HEK293T (cell line): ENCODE measurements at places on chromosomes 3 and 15.

DNA sequence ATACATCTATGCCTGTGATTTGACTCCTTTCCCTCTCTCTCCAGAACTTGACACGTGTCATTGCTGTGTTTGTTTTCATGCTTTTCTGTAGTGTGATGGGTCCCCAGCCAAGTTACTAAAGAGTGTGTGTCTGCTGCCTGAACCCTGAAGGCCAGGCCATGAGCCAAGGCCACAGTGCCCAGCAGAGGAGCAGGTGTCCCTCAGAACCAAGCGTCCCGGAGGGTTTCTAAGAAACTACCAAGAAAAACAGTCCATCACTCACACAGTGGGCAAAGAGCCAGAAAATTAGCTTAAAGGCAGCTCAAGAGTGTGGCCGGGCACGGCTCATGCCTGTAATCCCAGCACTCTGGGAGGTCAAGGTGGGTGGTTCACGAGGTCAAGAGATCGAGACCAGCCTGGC is 35.2 kb downstream of the FBXO45 start:
- DNase-seq = no peak

DNA sequence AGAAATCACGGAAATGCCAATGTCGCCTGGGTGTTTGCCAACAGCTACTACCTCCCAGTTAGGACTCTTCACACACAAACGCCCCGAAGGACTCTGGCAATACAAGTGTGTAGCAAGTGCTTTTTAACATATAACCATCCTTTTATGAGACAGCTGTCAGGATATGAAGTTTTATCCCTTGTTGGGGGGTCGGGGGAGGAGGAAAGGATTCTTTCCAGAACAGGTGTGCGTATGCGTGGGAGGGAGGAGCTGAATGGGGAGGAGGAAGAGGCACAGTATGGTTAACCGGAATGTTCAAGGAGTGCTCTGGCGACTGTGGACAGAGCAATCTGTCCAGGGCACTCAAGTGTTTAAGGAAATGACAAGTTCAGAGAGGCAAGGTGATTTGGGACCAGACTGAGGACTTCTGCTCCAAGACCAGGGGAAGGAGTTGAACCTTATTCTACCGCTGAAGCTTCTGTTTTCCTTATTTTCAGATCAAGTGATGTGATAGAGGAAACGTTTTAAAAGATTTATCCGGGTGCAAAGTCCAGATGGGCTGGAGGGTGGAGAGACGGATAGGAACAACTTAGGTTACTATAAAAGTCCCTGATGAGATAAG is 1.3 kb downstream of the TSPAN3 start:
- no peak for DNase-seq

- no peak for DNase-seq
Measured at GRCh38 chr3:57787867-57788623, 31.9 kb downstream of the SLMAP start.

GRCh38 chr3:158165141-158165655 is 55.3 kb downstream of the RSRC1 start:
- DNase-seq = no peak

DNA sequence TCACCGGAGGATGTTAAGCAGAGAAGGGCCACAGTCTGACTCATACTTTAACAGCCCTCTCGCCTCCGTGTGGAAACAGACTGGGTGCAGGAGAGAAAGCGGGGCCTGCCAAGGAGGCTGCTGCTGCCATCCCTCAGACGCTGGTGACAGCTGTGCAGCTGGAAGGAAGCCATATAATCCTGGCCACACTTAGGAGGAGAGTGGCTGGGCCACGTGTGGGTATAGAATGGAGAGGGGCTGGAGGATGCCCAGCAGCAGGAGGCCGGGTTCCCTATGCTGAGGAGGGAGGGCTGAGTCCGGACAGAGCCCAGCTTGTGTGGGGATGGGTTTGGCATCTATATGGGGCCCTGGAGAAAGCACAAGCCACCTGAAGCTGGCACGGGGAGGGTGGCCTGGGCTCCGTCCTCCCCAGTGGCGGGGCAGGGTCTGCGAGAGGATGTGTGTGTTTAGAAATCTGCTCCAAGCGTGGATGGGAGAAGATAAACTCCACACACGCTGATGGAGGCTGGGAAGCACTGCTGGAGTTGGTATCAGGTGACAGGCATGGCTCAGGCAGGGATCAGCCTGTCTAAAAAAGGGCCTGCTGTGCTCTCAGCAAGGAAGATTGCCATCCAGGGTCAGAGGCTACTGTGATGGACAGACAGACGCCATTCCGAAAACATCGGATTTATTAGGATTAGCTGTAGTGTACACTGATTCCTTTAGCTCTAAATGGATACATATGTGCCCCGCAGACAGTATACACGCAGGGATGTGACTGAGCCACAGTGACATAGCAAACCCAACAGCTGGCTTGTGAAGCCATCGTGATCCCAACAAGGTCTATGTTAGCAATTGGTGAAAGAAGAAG is 15.9 kb downstream of the ABTB1 start:
- DNase-seq = no peak

- no peak for DNase-seq
Measured at GRCh38 chr15:90863987-90864386, 4.4 kb upstream of the FURIN start.

DNA sequence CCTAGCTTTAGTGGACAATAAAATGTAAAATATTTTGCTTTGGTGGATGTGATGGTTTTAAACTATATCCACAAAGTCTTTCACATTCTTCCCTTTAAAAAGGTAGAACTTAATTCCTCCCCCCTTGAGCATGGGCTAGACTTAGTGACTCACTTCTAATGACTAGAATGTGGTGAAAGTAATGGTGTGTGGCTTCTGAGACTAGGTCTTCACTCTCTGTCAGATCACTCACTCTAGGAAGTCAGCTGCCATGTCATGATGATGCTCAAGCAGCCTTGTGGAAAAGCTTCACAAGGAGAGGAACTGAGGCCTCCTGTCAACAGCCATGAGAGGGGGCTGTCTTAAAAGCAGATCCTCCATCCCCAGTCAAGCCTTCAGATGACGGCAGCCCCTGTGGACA is 4.2 kb downstream of the LRRC2 start:
- DNase-seq = no peak

DNA sequence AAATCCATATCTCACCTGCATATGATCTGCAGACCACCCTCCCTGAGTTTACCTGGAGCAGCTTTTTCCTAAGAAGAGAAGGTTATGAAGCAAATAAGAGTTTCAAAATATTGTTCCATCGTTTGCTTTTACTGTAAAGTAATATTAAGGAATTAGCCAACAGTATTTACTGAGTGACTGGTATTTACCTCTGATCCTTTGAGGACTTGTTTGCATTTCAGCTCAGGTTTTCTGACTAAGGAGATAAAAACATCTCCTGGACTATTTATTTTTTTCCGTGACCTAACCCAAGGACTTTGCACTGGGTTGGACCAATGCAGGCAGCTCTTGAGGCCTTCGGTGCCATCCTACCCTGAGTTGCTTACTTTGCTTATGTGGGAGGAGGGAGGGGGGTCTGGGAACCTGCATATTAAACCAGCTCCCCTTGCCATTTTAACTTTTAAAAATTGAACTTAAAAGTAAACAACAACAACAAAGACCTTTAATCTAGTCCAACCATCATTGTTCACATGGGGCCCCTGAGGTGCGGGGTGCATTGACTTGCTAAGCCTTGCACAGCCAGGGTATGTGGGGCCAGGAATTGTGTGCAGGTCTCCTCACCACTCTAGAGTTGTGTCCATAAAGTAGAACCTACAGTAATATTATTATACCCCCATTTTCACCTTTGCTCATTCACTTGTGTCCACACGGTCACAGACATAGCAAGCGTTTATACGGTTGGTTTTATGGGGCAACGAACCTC is 39.3 kb downstream of the TRAK1 start:
- DNase-seq = no peak

DNA sequence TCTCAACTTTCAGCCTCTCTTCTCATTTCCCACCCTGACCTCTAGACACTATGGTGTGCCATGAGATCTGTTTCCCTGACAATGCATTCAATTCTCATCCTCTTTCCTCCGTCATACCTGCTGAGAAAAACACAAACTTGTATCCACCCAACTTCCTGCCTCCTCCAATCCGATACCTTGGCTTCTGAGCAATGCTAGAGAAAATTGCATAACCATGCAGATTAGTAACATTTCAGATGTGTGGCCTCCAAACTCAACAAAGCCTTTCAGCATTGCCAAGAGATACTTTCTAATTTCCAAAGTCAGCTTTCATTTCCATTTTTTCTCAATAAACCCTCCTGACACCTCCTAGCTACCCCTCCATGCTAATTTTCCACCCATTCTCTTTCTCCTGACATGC is 88.5 kb downstream of the MINAR1 start:
- no peak for DNase-seq

DNA sequence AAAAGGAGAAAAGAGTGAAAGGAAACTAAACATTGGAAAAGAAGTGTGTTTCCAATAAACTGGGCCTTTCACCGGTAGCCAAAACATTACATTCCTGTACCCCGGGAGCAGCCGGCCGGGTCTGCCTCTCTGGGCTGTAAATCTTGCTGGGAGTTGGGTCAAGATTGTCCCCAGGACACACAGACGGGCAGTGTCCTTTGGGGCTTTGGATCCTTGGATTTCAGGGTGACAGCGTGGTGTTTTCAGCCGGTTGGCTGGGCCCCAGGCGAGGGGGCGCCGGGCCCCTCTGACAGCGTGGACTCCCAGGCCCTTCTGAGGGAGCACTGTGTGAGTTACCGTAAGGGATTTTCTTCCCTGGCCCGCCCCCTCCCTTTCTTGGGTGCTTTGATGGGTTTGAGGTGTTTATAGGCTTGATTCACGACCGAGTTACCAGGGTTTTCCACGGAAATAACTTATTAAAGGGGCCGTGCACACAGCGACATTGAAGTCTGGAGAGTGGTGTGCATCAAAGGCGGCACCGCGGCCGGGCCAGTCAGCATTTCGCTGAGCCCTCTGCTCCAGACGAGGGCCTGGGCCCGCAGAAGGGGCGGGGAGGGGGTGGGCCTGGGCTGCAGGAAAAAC is 27.4 kb downstream of the SMAD6 start:
- DNase-seq = no peak

DNA sequence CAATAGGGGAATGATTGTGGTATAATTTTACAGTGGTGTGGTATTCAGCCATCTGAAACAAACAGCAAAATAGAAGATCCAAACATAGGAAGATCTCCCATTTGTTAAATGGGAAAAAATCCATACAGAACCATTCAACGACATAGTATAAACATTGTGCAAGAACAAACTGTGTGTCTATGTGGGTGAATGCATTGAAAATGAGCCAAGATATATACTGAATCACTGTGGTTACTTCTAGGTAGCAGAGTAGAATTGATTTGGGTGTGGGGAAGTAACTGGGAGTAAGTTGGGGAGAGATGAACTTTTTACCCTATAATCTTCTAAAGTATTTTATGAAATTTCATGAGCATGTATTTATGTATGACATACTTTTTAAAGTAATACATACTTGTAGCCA is 123.1 kb upstream of the UMPS start:
- DNase-seq = no peak

DNA sequence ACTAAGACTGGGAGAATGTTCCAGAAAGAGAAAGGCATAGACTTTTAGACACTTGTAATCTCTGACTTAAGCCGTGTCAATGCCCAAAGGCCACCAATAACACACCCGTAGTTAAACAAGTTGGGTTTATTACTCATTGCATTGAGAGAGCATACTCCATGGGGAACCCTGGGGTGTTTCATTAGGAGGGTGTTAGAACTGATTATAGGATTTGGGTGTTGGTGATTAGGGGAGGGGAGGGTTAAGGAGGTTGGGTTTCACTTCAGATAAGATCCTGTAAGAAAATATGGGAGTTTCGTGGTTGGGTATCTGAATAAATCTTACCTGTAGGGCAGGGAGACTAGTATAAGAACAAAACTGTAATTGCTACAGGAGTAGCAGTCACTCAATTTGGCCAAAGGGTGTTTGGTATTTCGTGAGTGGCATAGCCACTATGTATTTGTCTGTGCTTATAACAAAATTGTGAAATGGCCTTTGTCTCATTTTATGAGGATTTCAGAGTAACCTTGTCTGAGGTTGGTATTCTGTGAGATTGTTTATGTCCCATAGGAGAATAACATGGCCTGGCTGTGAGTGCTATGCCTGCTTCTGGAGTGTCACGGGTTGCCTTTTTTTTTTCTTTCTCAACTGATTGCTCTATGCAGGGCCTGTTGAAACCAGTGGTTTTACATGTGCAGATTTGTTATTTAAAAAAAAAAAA is 2.9 kb downstream of the HACD3 start:
- DNase-seq = no peak

- no peak for DNase-seq
Measured at GRCh38 chr3:14879211-14879874, 60.6 kb downstream of the FGD5 start.

- DNase-seq = no peak
Measured at GRCh38 chr15:88844749-88845386, 41.6 kb downstream of the ACAN start.

GRCh38 chr15:74443100-74443909 is 9.5 kb upstream of the SEMA7A start:
- DNase-seq = no peak

GRCh38 chr3:13934813-13935212 is 54.9 kb upstream of the WNT7A start:
- no peak for DNase-seq

DNA sequence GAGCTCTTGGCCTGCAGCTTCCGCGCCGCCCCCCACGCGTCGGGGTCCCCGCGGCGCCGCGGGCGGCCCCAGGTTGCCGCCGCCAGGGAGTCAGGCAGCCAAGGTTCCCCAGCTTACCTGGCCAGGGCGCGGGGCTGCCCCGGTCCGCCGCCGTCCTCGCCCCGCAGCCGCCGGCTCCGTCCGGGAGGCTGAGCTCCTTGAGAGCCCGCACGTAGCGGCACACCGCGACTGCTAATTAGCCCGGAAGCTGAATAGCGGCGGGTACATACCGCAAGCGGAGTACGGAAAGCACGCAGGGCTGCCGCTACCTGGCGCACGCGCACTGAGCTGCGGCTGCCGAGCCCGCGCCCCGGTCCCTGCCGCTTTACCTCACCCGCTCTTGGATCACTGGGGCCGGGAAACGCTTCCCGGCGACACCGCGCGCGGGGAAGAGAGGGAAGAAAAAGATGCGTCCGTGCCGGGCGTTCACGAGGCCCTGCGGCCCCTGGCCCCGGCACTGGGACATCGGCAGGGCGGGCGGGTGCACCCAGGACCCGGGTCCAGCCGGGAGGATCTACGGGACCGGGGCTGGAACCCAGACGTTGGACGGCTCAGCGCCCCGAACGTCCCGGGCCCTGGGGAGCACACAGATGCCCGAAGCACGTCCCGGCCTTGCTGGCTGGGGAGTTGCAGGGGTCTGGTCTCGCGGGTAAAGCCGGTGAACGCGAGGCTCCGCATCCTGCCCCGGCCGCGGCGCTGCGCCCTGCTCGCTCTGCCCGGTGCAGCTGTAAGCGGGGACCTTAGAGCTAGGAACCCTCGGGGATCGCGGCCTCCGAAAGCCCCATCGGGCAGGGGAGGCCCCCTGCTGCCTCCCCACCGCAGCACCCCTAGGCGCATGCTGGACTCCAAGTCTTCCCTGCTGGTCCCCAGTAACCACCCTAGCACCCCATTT is at the start of gene GOLGA8B:
GOLGA8B (minus strand) TSS at position 253 of the 931 bp plus-strand sequence. CDS start 47,739 bp downstream, outside the sequence.
- DNase-seq = peak; percentile 75
